ENCODE measurements at places on chromosomes 1 and 21.

- DNase-seq = no peak
These were observed 13.2 kb downstream of the CASP9 start for GRCh38 chr1:15510611-15511405.

GRCh38 chr21:43276811-43277210 is 108.0 kb downstream of the CRYAA start:
- no peak for DNase-seq

GRCh38 chr1:21573971-21574465 is 64.8 kb downstream of the ALPL start:
- DNase-seq = peak; percentile 66

- no peak for DNase-seq
These were observed 79.5 kb upstream of the PALMD start for GRCh38 chr1:99566290-99567021.

- no peak for DNase-seq
These were observed 7.4 kb downstream of the AZIN2 start for GRCh38 chr1:33088119-33088906.

GRCh38 chr1:201128962-201129361 is 2.0 kb upstream of the ASCL5 start:
- DNase-seq = no peak

Measured in HuH-7.5 (cell line).